GM23338 (cell line): ENCODE measurements at places on chromosomes 2 and 18.

DNA sequence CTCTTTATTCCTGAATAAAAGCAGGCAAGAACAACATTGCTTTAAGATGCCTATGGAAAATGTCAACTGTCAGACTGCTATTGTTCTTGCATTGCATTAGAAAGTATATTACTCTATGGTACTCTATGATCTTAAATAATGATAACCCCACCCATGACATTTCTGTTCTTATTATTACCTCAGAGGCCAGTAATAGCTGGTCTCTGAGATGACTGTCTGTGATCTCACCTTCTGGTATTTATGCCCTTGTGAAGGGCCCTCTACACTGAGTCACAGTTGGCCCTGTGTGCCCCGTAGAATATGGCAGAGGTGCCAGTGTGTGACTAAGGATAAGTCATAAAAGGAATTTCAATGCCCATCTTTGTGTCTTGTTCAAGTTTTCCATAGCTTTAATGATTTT, 61.0 kb downstream of the SPP2 start:
- DNase-seq = no peak
- no peak overlapping the region for H3K27ac ChIP-seq
- H3K36me3 ChIP-seq = no peaks in the 10 kb centered on the region
- H3K4me1 ChIP-seq = no peaks in the 10 kb centered on the region

DNA sequence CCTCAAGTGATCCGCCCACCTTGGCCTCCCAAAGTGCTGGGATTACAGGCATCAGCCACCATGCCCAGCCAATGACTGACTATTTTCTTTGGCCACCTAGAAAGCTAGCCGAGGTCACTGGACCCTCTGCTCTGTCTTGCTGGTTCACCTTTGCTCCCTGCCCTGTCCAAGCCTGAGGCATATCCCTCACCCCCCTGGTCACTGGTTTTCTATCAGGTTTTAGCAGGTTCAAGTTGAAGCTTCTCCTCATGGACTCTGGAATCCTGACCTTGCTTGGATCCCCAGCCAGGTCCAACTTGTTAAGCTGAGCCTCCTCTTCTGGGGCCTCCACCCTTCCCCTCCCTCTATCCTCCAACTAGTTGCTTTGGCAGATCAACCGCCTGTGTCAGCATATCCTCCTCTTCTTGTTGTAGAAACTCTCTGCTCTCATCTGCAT, 33.4 kb downstream of the PAX8 start:
- no peaks in the 10 kb centered on the region for H3K36me3 ChIP-seq
- no peaks in the 10 kb centered on the region for H3K4me1 ChIP-seq
- H3K27me3 ChIP-seq = no peaks in the 10 kb centered on the region
- DNase-seq = no peak
- H3K4me3 ChIP-seq = no peak overlapping the region
- no peak overlapping the region for H3K27ac ChIP-seq

DNA sequence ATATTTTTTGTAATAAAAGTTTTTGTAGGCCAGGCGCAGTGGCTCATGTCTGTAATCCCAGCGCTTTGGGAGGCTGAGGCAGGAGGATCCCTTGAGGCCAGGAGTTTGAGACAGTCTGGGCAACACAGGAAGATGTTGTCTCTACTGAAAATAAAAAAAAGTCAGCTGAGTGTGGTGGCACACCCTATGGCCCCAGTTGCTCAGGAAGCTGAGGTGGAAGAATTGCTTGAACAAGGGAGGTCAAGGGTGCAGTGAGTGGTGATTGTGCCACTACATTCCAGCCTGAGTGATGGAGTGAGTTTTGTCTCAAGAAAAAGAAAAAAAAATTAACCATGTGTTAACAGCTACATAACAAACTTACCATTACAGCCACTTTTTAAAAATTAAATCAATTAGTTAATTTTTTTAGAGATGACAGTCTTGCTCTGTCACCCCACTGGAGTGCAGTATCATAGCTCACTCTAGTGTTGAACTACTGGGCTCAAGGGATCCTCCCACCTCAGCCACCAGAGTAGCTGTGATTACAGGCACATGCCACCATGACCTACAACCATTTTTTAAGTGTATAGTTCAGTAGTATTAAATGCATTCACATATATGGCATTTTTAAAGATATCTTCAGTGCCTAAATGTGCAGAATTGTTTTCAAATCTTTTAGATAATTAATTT, 67.2 kb upstream of the ACYP2 start:
- no peaks in the 10 kb centered on the region for H3K27me3 ChIP-seq
- DNase-seq = no peak
- no peaks in the 10 kb centered on the region for H3K4me1 ChIP-seq
- H3K36me3 ChIP-seq = no peaks in the 10 kb centered on the region
- no peak overlapping the region for H3K27ac ChIP-seq
- no peak overlapping the region for H3K4me3 ChIP-seq

DNA sequence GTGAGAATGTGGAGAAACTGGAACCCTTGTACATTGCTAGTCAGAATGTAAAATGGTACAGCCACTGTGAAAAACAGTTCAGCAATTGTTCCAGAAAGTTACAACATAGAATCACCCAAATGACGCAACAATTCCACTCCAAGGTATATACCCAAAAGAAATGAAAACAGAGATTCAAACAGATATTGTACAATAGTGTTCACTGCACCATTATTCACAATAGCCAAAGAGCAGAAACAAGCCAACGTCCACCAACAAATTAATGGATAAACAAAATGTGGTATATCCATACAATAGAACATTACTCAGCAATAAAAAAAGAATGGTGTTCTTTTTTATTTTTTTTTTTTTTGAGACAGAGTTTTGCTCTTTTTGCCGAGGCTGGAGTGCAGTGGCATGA, 10.9 kb downstream of the CLASP1 start:
- H3K36me3 ChIP-seq = peaks cover 7% of the 10 kb centered on the region
- no peaks in the 10 kb centered on the region; the same call in 1 of the 2 replicates for H3K4me1 ChIP-seq
- no peak overlapping the region for H3K27ac ChIP-seq

GRCh38 chr2:181198183-181198864, 217.9 kb downstream of the UBE2E3 start:
- no peak overlapping the region for H3K4me3 ChIP-seq
- no peaks in the 10 kb centered on the region for H3K27me3 ChIP-seq
- H3K27ac ChIP-seq = no peak overlapping the region
- no peaks in the 10 kb centered on the region for H3K36me3 ChIP-seq
